ENCODE measurements at places on chromosomes 3 and 15. TPM values are rescaled to one million over a fixed set of nuclear protein-coding genes. Genes with fewer than 3 reads are reported as not detected.

GOLGA8T gene
- total RNA-seq, result 0.28 TPM

LMAN1L gene
- total RNA-seq, result not detected

BMF gene
- total RNA-seq, result 2.5 TPM

DLEC1 gene
- 0.28 TPM for total RNA-seq

KBTBD13 gene
- not detected for total RNA-seq

GUCA1C gene
- total RNA-seq, result not detected

HES1 gene
- 6.9 TPM for total RNA-seq

ZBED2 gene
- total RNA-seq, result under 0.01 TPM

CCDC54 gene
- total RNA-seq, result not detected

ZNF770 gene
- 35.2 TPM for total RNA-seq

TEX55 gene
- not detected for total RNA-seq

GOLGA6L6 gene
- total RNA-seq, result not detected

STRIT1 gene
- not detected for total RNA-seq

CACNA2D2 gene
- total RNA-seq, result not detected

SNX33 gene
- total RNA-seq, result 15.3 TPM

SYNPR gene
- not detected for total RNA-seq

CLDN11 gene
- total RNA-seq, result 225 TPM

TRIM59 gene
- 29.1 TPM for total RNA-seq

All from regular cardiac myocyte (primary cell).